HS-27A (cell line): ENCODE measurements at places on chromosomes 16 and 17.

DNA sequence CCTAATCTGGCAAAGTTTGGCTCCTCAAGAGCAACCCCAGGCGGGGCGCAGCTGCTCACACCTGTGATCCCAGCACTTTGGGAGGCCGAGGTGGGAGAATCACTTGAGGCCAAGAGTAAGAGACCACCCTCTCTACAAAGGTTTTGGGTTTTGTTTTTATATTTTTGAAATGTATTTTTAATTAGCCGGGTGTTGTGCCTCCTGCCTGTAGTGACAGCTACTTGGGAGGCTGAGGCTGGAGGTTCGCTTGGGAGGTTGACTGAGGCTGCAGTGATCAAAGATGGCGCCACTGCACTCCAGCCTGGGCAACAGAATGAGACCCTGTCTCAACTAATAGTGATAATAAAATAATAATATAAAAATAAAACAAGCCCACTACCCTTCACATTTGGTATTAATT is 756 bp upstream of the USP7 start:
- no peak for DNase-seq

DNA sequence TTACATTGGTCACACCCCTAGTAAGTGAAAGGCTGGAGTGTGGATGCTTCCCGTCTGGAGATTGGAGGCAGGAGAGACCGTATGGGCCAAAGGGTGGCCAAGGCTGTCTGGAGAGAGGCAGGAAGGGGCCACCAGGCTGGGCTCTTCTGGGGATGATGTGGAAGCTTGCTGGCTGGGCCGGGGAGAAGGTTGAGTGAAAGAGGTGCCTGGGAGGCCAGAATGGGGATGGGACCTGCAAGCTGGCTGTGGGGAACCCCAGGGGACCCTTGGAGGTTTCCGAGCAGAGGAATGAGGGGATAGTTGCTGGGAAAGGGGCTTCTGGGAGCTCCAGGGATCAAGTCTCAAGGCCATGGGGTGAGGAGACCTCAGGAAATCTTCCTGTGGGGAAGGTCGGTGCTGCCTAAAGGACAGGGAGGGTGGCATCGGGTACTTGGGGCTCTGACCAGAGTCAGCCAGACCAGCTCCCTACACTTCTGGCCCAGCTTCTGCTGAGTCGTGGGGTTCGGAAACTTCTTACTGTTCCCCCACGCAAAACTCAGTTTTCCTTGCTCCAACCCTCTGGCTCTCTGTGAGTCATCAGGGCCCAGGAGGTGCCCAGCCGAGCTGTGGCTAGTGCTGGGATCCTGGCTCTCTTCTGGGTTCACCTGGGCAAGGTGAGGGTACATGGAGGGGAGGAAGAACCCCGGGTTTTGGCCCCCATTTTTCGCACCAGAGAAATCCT is 3.1 kb downstream of the MRC2 start:
- no peak for DNase-seq

DNA sequence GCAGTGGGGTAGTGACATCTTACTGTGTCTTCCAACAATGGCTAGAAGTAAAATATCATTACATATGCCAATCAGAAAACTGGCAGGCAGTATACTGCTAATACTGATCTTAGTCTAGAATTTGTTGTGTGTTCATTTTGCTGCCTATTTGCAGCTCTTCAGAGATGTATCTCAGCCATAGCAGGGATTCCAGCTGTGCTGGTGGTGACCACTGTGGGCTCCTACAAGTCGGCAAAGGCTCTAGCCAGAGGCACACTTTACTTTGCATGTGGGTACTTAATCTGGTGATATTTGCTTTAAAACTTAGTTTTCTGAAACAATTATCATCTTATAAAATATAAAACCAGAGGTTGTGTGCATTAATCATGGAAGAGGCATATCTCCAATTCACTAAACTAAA is 70.0 kb downstream of the TMC6 start:
- no peak for DNase-seq

- DNase-seq = no peak
Measured at GRCh38 chr16:76899767-76900166, 291.2 kb upstream of the MON1B start.

DNA sequence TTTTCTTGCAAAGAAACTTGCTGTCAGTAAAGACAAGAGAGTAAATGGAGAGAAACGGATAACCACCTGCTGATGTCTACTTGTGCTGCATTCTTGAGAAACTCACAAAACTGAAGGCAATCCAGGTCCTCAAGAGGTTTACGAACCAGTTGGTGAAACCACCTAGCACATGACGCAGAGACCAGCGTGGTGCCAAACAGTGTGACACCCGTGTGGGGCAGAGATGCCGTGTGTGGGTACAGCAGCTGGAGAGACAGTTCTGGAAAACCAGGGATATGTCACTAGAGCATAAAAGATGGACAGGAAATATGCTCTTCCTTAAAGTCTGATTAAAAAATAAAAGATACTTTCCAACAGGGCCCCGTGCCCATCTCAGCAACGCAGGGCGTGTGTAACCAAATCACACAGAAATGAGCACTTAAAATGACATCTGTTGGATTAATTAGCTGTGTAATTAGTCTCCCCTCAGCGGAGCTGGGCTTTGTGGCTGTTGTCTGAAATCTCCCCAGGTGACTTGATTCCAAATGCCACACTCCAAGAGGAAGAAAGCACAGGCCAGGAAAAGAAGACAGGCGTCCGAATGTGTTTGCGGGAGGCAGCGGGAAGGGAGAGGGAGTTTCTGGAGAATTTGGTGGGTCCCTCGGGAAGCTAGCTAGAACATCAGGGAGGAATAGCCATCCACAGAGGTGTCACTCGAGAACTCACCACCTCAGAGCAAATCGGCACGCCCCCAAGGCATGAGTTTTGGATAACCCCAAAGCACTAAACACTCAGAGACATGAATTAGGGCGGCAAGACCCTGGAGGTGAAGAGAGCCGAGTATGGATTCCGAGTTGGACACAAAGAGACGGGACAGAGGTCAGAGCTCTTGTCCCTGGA is 109.8 kb downstream of the ZFHX3 start:
- DNase-seq = no peak

DNA sequence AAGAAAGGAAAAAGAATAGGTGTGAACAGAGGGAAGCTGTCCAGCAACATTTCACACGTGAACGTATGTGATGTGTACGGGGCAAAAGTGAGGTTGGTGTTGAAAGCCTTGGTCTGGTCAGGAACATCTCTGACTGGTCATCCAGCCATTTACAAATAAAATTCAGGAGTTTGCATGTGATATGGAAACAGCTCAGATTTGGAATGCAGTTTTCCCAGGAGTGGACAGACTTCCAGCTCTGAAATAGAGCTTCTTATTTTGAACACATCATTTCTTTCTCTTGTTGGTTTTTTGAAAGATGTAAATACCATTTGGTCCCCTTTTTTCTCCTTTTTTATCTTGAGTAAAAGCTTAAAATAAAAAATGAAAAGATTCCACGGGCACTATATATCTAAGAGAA is 566.2 kb upstream of the ZFHX3 start:
- no peak for DNase-seq

- no peak for DNase-seq
Measured at GRCh38 chr17:40622509-40622928, 25.1 kb downstream of the SMARCE1 start.

GRCh38 chr16:27745348-27745747 is 195.4 kb downstream of the KATNIP start:
- DNase-seq = no peak

GRCh38 chr17:74566132-74566753 is 1.1 kb downstream of the CD300H start:
- no peak for DNase-seq

- DNase-seq = peak; percentile 73
Measured at GRCh38 chr16:59543641-59544040, 809.5 kb upstream of the GOT2 start.

DNA sequence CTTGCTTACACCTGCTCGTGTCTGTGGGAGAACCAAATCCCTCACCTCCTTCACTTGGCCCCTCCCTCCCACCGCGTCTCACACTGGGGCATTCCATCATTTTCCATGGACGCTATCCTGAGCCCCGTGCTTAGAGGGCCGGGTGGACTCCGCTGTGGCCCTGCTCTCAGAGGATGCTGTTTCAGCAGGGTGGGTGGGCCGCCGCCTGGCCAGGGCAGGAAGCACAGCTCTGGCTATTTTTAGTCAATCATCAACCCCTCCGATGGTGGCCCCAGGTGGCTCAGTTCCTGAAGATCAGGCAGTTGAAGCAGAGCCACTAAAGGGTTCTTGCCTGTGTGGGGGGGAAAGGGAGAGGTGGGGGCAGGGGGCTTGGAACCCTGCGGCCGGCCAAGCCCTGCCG is 230.3 kb downstream of the ENGASE start:
- DNase-seq = no peak

DNA sequence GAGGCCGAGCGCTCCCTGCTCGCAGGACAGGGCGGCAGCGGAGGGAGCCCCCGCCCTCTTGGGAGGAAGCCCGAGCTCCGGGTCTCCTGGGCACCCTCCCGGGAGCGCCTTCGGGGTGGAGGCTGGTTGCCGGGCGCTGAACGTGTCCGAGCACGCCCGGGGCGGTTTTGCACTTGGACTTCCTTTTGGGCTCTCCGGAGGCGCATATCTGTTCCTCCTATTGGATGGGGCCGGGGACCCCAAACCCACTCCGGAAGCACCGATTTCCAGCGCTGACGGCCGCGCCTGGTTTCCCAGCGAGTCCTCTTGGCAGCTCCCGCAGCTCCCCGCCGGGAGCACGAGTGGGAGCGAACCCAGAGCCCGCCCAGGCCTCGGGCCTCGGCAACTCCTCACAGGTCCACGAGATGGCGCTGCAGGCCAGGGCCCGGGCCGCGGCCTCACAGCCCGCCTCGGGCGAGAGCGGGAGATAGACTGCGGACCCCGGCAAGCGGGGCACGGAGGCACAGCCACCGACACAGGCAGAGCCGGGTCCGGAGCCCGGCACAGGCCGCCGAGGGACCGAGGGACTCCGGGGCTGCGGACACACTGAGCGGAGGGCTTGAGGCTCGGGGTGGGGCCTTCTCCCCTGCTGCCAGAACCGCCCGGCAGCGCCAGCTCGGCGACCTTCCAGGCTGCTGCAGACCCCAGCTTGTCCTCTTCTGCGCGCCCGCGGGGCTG is 12.7 kb downstream of the TBX2 start:
- DNase-seq = no peak

- DNase-seq = no peak
Measured at GRCh38 chr16:73888840-73889490, 407.6 kb upstream of the PSMD7 start.

DNA sequence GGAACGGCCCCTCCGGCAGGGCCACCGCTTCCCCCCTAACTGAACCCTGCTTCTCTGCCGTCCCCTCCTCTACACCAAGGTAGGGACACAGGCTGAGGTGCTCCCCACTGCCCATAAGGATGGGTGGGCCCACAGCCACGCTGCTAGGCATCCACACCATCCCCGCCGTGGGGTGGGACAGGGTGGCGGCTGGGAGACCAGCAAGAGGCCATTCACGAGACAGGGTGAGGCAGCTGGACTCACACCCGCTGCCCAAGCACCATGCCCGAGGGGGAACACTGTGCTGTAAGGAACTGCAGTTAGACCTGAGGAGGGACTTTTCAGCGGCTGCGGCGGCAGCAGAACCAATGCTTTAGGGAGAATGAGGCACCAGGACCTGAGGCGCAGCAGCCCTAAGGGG is 47.5 kb upstream of the RRN3 start:
- DNase-seq = no peak

- DNase-seq = no peak
Measured at GRCh38 chr16:76857402-76857801, 333.6 kb upstream of the MON1B start.

DNA sequence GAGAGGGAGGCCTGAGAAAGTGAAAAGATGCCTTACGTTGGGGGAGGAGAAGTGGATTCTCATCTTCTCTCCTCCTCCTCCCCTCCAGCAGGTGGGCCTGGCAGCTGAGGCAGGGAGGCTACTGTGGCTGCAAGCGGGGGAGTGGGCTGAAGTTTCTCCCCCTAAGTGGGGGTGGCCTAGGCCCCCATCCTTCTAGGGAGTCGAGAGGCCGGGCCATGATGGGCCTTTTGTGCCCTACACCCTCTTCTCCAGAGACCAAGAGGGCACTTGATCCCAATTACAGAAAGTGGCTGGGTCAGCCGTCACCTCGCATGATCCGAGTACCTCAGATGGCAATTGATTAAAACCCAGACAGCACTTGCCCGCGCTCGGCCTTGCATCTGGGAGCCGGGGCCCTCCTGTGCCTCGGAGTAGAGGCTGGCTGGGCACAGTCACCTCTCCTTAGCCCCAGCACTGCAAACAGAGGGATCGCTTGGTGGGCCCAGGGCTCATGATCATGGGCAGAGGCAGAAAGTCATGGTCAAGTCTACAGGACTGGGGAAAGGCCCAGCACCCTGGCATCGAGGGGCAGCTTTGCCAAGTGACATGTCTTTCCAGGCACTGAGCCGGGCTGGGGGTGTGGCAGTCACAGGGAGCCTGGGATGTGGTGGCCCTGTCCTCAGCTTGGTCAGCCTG is 78.3 kb downstream of the IRX5 start:
- DNase-seq = no peak

DNA sequence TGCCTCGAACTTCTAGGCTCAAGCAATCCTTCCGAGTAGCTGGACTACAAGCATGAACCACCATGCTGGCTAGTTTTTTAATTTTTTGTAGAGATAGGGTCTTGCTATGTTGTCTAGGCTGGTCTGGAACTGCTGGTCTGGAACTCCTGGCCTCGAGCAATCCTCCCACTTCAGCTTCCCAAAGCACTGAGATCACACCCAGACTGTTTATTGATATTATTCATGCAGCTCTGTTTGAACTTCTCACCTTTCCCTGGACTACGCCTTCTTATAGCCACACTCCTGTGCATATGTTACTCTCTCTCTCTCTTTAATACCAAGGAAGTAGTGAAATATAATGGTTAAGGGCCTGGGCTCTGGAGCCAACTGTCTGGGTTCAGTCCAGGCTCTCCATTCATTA is 4.6 kb downstream of the COG7 start:
- DNase-seq = no peak

DNA sequence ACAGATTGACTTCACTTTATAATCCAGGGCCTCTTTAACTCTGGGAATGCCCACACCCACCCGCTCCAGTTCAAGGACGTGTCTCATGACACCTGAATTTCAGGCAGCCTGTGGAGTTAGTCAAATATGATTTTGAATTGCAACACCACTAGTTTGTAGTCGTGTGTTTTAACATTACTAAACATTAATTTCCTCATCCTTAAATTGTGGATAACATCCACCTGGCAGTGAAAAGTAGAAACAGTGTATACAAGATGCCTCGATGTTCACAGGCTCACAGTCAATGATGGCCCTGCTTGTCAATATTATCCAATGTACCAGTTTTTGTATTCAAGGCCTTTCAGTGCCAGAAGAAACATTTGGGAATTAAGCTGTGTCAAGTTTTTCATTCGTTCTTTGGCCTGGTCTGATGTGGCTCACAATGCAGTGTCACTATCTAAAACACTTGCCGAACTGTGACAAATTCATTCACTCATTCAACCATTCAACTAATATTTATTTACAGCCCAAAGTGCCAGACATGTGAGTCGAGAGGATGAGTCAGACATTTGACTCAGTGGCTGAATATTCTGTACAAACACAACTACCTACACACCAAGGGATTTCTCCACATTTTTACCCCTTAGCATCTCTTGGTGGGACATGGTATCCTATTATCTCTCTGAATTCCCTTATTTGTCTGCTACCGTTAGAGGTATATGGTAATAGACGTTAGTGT is 1.4 kb downstream of the MEIOB start:
- peak; percentile 41 for DNase-seq

- no peak for DNase-seq
Measured at GRCh38 chr16:87492291-87492630, 563 bp downstream of the ZCCHC14 start.

- no peak for DNase-seq
Measured at GRCh38 chr16:19737306-19738038, 19.4 kb downstream of the IQCK start.
